CD8-positive, alpha-beta memory T cell (primary cell): ENCODE measurements at places on chromosomes 5 and 9. TPM values are rescaled to one million over a fixed set of nuclear protein-coding genes. Genes with fewer than 3 reads are reported as not detected.

DNA sequence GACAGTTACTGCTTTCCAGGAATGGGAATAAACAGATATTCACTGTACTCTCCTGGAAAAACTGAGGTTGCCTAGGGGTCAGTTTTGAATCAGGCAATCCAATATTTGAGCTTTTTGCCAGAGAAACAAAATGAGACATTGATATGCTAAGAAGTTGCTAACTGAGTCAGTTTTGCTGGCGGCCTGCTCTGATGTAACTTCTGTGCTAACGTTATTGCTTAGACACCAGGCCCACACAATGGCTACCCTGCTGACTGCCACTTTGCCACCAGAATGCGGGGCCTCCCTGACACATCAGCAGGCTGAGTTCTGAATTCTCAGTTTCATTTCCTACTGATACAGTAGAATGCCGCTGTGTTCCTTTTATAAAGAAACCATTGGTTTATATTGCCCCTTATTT lies 18.2 kb upstream of the ZNF618 start:
- H3K27me3 ChIP-seq, result no peaks in the 10 kb centered on the region
- H3K4me1 ChIP-seq, result no peaks in the 10 kb centered on the region
- no peaks in the 10 kb centered on the region for H3K36me3 ChIP-seq
- no peak overlapping the region for H3K27ac ChIP-seq
- no peak overlapping the region for H3K4me3 ChIP-seq

Gene PCDHA1
- not detected for total RNA-seq

DNA sequence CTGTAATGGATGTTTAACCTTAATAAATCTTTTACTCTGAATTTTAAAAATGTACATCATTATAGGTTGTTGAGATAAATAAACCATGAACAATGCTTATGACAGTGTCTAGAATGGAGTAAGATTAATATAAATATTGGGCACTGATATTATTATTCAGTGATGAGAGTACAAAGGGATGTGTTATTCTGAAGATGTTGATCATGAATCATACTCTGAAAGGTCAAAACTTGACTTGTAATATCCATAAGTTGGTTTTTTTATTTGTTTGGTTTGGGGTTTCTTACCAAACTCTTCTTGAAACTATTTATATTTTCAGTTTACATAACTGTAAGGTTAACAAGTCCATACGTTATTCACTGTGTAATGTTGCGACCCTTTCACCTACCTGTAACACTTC lies 163.2 kb downstream of the MPDZ start:
- no peak overlapping the region for H3K27ac ChIP-seq
- DNase-seq, result no peak
- no peak overlapping the region for H3K4me3 ChIP-seq
- no peaks in the 10 kb centered on the region for H3K4me1 ChIP-seq
- no peaks in the 10 kb centered on the region for H3K36me3 ChIP-seq
- no peaks in the 10 kb centered on the region for H3K27me3 ChIP-seq

DNA sequence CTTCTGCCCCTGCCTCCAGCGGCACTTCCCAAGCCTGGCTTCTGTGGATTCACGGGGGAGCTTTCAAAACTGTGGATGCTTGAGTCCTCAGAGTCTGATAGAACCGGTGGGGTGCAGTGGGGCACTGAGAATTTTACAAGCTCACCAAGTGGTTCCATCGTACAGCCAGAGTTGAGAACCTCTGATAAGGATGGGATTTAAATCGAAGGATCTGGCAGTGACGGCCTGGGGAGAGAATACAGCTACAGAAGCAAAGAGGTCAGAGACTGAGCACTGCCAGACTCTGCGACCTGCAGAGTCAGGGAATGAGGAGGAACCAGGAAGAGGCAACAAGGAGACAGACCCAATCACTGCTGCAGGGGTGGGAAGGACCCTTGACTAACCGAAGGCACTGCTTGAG lies 124.6 kb upstream of the BOD1 start:
- H3K36me3 ChIP-seq, result no peaks in the 10 kb centered on the region
- no peaks in the 10 kb centered on the region for H3K4me1 ChIP-seq
- no peak overlapping the region for H3K4me3 ChIP-seq
- H3K27me3 ChIP-seq, result no peaks in the 10 kb centered on the region
- DNase-seq, result no peak

Gene OR2S2
- total RNA-seq, result not detected

Gene IFNA13
- not detected for total RNA-seq

Gene RANBP3L
- not detected for total RNA-seq

Gene PFDN1
- 71.2 TPM for total RNA-seq

DNA sequence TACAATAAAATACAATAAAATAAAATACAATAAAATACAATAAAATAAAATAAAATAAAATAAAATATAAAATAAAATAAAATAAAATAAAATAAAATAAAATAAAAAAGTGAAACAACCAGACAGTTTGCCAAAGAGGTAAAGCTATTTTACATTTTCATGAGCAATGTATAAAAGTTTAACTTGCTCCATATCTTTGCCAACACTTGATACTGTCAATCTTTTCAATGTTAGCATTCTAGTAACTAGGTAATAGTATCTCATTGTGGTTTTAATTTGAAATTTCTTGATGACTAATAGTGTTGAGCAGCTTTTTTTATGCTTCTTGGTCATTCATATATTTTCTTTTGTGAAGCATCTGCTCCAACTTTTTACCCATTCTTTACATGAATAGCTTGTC lies 17.3 kb downstream of the TTC33 start:
- H3K4me3 ChIP-seq, result no peak overlapping the region
- H3K27me3 ChIP-seq, result no peaks in the 10 kb centered on the region
- H3K4me1 ChIP-seq, result no peaks in the 10 kb centered on the region
- peaks cover 10% of the 10 kb centered on the region for H3K36me3 ChIP-seq
- DNase-seq, result no peak

Gene HAVCR2
- total RNA-seq, result 6.6 TPM

GRCh38 chr9:89678396-89679015 lies 73.7 kb downstream of the GADD45G start:
- no peaks in the 10 kb centered on the region for H3K4me1 ChIP-seq
- H3K4me3 ChIP-seq, result no peak overlapping the region
- no peak overlapping the region for H3K27ac ChIP-seq
- no peak for DNase-seq
- H3K27me3 ChIP-seq, result no peaks in the 10 kb centered on the region

- DNase-seq, result no peak
- no peak overlapping the region for H3K27ac ChIP-seq
- H3K36me3 ChIP-seq, result no peaks in the 10 kb centered on the region
- no peaks in the 10 kb centered on the region for H3K27me3 ChIP-seq
- no peak overlapping the region for H3K4me3 ChIP-seq
Measured at GRCh38 chr5:6730407-6730806, 17.2 kb downstream of the TENT4A start.

DNA sequence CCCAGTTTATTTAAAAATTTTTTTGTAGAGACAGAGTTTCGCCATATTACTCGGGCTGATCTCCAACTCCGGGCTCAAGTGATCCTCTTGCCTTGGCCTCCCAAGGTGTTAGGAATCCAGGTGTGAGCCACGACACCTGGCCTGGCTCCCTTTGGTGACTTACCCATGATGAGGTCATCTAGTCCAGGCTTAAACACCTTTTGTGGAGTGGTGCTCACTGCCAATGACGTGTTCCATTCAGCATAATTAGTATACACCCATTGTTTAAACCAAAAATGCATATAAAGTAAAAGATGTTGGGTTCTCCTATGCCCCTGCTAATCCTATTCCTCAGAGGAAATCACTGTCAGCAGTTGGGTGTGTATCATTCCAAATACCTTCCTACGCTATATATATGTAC lies 91.0 kb downstream of the HSPA4 start:
- H3K27me3 ChIP-seq, result no peaks in the 10 kb centered on the region
- no peaks in the 10 kb centered on the region for H3K36me3 ChIP-seq
- H3K4me3 ChIP-seq, result no peak overlapping the region
- H3K4me1 ChIP-seq, result peaks cover 3% of the 10 kb centered on the region
- DNase-seq, result no peak
- H3K27ac ChIP-seq, result no peak overlapping the region

DNA sequence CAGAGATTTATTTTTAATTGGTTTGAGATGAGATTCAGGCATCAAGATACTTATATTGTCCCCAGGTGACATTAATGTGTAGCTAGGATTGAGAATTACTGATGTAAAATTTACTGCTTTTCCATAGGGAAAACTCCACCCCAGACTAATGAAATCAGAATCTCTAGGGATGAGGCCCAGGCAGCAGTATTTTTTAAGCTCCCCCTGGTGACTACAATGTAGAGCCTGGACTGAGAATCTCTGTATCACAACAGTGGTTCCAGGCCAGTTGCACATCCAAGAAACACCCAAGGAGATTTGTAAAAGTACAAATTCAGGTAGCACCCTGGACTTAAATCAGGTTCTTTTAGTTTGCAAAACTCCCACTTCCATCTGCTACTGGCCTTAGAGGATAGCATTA lies 185.7 kb downstream of the MARCHF11 start:
- H3K4me1 ChIP-seq, result no peaks in the 10 kb centered on the region
- no peaks in the 10 kb centered on the region for H3K36me3 ChIP-seq
- no peak overlapping the region for H3K4me3 ChIP-seq
- no peaks in the 10 kb centered on the region for H3K27me3 ChIP-seq

- H3K27ac ChIP-seq, result no peak overlapping the region
- no peaks in the 10 kb centered on the region for H3K27me3 ChIP-seq
Measured at GRCh38 chr5:74167930-74168315, 472.6 kb downstream of the ENC1 start.

DNA sequence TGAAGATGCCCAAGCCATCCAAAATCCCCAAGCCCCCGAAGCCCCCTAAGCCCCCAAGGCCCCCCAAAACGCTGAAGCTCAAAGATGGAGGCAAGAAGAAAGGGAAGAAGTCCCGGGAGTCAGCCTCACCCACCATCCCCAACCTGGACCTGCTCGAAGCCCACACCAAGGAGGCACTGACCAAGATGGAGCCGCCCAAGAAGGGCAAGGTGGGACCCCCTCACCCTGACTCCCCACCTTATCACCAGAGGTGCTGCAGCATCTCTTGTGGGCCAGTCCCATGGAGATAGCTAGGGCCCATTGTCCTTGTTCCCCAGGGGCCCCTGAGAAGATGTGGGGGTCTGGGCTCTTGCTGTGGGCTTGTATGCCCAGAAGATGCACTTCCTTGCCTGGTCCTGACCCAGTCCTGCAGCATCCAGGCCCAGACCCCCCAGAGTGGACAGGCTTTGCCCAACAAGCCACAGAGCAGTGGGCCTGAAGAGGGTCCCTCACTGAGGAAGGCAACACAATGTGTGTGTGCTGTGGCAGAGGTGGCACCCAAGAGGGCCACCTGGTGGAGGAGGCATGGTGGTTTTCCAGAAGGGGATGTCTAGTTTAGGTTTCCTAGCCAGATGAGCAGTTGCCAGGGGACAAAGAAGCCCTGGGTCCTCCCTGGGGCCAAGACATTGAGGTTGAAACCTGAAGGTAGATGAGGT lies 84.1 kb downstream of the PHF2 start:
- H3K4me1 ChIP-seq, result no peaks in the 10 kb centered on the region
- H3K27ac ChIP-seq, result no peak overlapping the region
- no peaks in the 10 kb centered on the region for H3K27me3 ChIP-seq
- H3K36me3 ChIP-seq, result peaks cover 7% of the 10 kb centered on the region

GRCh38 chr5:42812620-42813019 lies 928 bp upstream of the SELENOP start:
- DNase-seq, result no peak
- H3K27ac ChIP-seq, result no peak overlapping the region
- H3K4me3 ChIP-seq, result no peak overlapping the region
- no peaks in the 10 kb centered on the region for H3K27me3 ChIP-seq
- H3K4me1 ChIP-seq, result no peaks in the 10 kb centered on the region

DNA sequence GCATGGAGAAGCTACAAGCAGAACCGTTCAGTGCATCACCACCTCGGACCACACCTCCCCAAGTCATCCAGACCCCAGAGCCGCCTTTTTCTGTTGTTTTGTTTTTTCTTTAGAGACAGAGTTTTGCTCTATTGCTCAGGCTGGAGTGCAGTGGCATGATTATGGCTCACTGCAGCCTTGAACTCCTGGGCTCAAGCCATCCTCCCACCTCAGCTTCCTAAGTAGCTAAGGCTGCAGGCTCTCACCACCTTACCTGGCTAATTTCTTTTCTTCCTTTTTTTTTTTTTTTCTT lies 13.5 kb upstream of the SFXN1 start:
- no peaks in the 10 kb centered on the region for H3K36me3 ChIP-seq
- no peaks in the 10 kb centered on the region for H3K27me3 ChIP-seq

GRCh38 chr9:3740690-3741419 lies 215.1 kb upstream of the RFX3 start:
- H3K36me3 ChIP-seq, result no peaks in the 10 kb centered on the region
- H3K4me3 ChIP-seq, result no peak overlapping the region
- no peaks in the 10 kb centered on the region for H3K4me1 ChIP-seq
- no peak for DNase-seq
- no peak overlapping the region for H3K27ac ChIP-seq

GRCh38 chr9:2337131-2337530 lies 284.5 kb upstream of the VLDLR start:
- H3K27me3 ChIP-seq, result no peaks in the 10 kb centered on the region
- no peak for DNase-seq
- H3K27ac ChIP-seq, result no peak overlapping the region
- H3K4me3 ChIP-seq, result no peak overlapping the region
- H3K4me1 ChIP-seq, result no peaks in the 10 kb centered on the region

Gene ADGRD2
- not detected for total RNA-seq

GRCh38 chr5:94245608-94246007 lies 372.8 kb downstream of the KIAA0825 start:
- H3K4me3 ChIP-seq, result no peak overlapping the region
- H3K27me3 ChIP-seq, result no peaks in the 10 kb centered on the region
- no peaks in the 10 kb centered on the region for H3K36me3 ChIP-seq
- no peaks in the 10 kb centered on the region for H3K4me1 ChIP-seq
- DNase-seq, result no peak

DNA sequence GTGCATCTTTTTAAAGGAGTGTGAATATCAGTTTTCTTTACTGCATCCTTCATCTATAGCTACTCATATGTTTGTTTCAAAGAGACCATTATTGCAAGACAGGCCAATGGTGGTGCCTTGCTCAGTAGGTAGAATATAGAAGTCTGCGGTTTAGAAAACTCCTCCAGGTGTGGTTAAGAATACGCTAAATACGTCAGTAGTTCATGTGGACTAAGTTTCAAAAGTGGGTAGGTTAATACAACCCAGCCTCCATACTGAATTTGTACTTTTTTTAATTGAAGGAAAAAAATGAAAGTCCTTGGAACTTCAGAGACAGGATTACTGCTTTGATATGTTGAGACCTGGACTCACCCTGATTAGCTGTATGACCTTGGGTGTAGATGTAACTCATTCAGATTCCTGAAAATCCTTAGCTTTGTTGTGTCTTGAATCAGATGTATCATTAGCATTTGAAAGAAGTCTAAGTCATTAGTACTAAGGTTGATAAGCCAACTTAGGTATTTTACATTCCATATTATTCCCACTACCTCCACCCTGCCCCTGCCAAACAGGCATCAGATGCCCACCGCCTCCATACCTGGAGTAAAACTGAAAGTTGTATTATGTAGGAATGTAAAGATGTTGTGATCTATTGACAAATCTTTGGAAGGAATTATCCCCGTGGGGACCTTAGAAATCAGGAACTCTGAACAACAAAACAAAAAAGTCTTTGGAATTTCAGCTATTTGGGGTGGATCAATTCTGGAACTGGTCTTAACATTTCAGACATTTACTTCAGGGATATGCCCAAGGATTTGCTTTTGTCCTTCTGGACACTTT lies 6.1 kb downstream of the BASP1 start:
- peaks cover 5% of the 10 kb centered on the region for H3K4me1 ChIP-seq
- DNase-seq, result no peak
- H3K36me3 ChIP-seq, result no peaks in the 10 kb centered on the region

Gene COMMD10
- 17.4 TPM for total RNA-seq
